ENCODE measurements at places on chromosomes 5 and 9.

- no peak for DNase-seq
Measured at GRCh38 chr9:87944096-87944495, 26.3 kb downstream of the SPATA31C1 start.

DNA sequence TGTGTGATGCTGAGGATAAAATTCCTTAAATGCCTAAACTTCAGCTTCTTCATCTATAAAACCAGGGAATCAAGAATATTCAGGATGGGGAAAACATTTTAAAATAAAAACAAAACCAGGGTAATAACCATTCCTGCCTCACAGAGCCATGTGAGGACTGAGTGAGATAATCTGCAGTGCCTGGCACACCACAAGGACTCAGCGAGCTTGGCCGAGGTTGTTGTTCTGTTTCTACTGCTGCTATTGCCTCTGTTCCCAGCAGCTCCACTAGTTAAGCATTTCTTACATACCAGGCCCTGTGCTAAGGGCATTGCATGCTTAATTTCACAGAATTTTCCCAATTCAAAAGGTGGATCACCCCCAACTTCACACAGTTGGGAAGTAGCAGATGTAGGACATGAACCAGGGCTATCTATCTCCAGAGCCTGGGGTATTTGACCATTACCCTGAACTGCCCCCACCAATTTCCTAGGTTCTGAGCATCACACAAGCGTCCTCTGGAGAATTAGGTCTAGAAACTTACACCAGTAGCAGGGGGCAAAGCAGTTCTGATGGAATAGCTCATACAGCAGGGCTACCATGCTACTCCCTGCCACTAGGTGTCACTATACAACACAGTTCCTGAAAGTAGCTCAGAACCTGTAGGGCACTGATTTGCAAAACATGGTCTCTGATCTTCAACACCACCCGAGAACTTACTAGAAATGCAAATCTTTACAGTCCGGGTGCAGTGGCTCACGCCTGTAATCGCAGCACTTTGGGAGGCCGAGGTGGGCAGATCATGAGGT lies 74.3 kb downstream of the LRSAM1 start:
- DNase-seq, result peak; percentile 46

GRCh38 chr5:76111477-76112174 lies 28.4 kb downstream of the SV2C start:
- DNase-seq, result no peak

DNA sequence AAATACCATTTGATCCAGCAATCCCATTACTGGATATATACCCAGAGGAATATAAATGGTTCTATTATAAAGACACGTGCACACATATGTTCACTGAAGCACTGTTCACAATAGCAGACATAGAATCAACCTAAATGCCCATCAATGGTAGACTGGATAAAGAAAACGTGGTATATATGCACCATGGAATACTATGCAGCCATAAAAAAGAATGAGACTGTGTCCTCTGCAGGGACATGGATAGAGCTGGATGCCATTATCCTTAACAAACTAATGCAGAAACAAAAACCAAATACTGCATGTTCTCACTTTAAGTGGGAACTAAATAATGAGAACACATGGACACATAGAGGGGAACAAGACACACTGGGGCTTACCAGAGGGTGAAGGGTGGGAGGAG lies 39.4 kb downstream of the GKAP1 start:
- no peak for DNase-seq

GRCh38 chr9:35269919-35270318 lies 108.1 kb downstream of the UNC13B start:
- no peak for DNase-seq

DNA sequence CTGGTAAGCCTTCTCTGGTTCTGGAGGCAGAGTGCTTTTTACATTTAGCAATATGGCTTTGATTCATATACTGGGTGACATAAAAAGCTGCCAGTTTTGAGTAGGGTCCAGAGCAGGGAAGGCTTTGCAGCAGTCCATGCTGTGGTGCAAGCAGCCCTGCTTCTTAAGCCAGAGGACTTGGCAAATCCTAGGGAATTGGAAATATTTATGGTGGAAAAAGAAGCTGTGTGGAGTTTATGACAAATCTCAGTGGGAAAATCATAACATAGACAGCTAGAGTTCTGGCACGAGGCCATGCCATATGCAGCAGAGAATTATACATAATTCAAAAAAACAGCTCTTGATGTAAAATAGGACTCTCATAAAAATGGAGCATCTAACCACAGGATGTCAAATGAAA lies 536.4 kb downstream of the RASEF start:
- no peak for DNase-seq

Measured in activated naive CD4-positive, alpha-beta T cell treated with anti-CD3 and anti-CD28 coated beads, Interleukin-2, amount 10 ng/mL, durations not matched to agents 7 days and 5 days (primary cell).